ENCODE measurements at places on chromosomes 7 and 10. TPM values are rescaled to one million over a fixed set of nuclear protein-coding genes. Genes with fewer than 3 reads are reported as not detected.

DNA sequence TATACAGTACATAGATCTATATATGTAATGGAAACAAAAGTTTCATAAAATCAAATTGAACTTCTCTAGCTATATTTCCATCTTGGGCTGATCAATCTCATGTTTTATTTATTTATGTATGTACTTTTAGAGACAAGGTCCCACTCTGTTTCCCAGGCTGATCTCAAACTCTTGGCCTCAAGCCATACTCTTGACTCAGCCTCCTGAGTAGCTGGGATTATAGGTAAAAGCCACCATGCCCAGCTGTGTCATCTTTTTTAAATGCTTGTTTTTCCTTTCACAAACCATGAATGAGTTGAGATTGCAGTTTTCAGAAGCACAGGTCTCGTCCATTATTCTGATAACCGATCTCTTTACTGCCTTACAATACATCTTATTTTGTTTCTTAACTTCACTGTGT is 400.9 kb downstream of the KCNMA1 start:
- no peak for DNase-seq

DNA sequence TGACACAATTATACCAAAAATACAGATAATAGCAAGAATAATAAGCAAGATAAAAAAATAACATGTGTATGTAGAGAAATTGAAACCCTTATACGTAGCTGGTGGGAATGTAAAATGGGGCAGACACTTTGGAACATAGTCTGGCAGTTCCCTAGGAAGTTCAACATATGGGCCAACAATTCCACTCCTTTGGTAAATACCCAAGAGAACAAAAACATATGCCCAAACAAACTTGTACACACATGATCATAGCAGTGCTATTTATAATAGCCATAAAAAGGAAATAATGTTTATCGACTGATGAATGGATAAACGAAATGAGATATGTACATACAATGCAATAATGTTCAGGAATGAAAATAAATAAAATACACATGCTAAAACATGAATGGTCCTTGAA is 462.4 kb upstream of the SORCS1 start:
- DNase-seq: no peak

DNA sequence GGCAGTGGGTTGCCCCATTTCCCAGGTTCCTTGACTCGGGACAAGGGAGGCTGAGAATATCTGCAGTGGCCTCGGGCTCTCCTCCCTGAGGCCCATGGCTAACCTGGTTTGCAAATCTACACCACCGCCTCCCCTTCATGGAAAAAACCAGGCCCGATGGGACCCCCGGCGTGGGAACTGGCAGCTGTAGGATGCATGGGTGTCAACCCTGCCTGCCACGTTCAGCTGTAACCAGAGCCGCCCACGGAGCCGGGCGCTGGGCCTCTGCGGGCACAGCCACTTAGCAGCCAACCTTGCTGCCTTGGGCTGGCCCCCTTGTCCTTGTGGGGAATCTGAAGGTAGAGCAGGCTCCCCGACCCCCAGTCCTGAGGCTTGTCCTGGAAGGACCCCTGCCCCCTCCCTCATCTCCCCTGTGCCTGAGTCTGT is 1.6 kb downstream of the PWWP2B start:
- DNase-seq: no peak

- DNase-seq: no peak
Observed at GRCh38 chr10:124248056-124249045, 155.0 kb upstream of the CHST15 start.

Gene CXCL12
- 43.0 TPM for total RNA-seq

Measured in hepatocyte (in vitro differentiated cells).